CD4-positive, alpha-beta T cell treated with Interleukin-15 for 4 hours (primary cell): ENCODE measurements at places on chromosomes 5 and 9.

GRCh38 chr9:4464911-4465513 is 25.3 kb upstream of the SLC1A1 start:
- DNase-seq: no peak

DNA sequence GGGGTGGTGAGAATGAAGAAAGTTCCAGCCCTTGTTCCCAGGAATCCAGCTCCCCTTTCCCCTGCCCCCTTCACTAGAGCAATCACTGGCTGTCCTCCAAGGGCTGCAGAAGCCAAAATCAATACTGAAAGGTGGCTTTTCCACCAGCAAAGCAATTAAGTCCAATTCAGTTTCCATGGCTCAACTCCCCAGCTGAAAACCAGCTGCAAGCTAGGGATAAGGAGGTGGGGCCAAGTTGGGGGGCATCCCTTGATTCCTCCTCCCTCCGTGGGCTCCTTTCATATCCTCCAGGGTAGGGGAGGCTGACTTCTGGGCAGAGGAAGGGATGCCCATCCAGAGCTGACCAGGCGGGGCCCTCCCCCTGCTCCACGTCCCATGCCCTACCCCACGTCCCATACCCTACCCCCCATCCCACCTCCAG is 22.7 kb downstream of the CAMK2A start:
- no peak for DNase-seq

DNA sequence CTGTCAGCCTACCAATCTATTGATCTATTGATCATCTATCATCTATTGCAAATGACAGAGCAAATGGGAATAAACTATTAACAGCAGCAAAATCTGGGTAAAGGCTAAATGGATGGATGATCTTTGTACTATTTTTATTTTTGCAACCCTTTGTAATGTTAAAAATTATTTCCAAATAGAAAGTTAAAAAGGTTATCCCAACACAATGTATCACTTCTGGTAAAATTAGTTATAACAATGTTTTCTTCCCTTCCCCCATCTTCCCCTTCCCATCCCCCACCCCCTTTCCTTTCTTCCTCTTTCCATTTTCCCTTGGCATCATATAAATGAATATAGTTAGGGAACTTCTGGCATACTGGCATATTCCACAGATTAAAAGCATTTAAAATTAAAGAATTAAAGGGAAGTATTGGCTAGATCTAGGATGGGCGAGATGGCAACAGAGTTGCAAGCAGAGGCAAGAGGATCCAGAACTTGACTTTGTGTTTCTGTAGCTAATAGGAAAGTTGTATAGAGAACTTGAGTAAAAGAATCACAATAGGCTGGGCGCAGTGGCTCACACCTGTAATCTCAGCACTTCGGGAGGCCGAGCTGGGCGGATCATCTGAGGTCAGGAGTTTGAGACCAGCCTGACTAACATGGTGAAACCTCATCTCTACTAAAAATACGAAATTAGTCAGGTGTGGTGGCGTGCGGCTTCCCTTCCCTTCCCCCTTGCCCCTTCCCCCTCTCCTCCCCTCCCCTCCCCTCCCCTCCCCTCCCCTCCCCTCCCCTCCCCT is 66.6 kb upstream of the TAF11L2 start:
- DNase-seq: no peak

- DNase-seq: no peak
Observed at GRCh38 chr5:85052826-85053225, 668.1 kb upstream of the EDIL3 start.

- DNase-seq: no peak
Observed at GRCh38 chr5:109532773-109533364, 123.1 kb upstream of the PJA2 start.

DNA sequence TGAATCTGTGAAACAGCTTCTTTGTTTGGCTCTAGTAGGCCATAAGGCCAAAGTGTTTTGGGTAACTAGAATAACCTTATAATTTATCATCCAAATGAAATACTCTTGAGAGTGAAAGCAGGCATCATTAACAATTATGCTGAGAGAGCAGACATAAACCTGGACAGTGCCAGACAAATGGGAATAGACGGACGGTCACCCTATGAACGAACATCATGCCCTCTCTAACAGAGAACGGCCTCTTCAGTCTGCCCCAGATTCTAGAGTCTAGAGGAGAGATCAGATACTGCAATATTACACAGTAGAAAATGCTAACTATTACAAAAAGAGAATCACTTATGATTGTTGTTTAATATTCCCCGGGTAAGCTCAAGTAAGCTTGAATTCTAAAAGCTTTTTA is 68.5 kb downstream of the APBA1 start:
- DNase-seq: no peak

DNA sequence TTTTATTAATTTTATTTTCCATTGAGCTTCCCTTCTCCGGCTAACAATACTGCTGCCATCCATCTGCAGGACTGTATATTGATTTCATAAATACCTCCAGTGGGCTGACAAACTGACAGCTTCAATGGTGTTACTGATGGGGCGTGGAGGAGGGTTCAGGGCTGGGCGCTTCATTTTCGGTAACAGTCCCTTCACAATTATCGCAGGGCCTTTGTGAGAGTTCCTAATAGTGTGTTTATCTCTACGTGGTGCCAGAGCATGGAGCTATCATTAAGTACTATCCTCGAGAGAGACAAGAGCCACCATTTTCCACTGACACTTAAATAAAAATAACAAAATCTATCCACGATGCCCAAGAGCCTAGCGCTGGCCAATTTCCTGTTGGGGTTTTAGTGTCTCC is 307.0 kb upstream of the PANK3 start:
- DNase-seq: no peak

- DNase-seq: no peak
Observed at GRCh38 chr5:112122353-112122752, 296.7 kb downstream of the EPB41L4A start.

- no peak for DNase-seq
Observed at GRCh38 chr5:6378766-6379103, 388 bp upstream of the MED10 start.

DNA sequence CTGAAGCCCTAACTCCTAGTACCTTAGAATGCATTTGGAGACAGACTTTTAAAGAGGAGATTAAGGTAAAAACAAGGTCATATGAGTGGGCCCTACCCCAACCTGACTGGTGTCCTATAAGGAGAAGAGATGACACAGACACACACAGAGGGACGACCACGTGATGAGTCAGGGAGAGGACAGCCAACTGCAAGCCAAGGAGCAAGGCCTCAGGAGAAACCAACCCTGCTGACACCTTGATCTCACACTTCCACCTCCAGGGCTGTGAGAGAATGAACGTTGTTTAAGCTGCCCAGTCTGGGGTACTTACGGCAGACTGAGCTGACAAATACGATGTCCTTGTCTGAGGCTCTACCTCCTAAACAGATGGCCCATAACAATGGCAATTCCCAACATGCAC is 93.6 kb downstream of the ROR2 start:
- DNase-seq: no peak

DNA sequence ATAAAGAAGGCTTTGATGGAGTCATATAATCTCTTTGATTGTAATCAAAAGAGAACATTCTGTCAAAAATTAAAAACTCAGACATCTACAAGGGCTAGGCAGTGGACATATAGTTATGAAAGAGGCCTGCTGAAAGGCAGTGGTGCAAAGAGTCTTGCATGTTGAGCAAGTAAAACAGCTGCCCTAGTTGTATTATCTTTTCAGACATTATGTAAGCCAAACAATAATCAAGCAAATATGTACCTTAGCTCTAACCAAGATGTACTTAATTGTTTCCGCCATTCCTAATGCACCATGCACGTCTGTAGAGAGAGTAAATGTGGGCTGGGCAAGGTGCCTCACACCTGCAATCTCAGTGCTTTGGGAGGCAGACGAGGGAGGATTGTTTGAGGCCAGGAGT is 14.3 kb downstream of the GAPT start:
- DNase-seq: no peak

GRCh38 chr5:131997026-131997726 is 14.3 kb downstream of the ACSL6 start:
- no peak for DNase-seq

- DNase-seq: no peak
Observed at GRCh38 chr9:137217276-137218211, 4.5 kb downstream of the RNF208 start.

GRCh38 chr9:37792122-37792521 is 7.3 kb upstream of the EXOSC3 start:
- no peak for DNase-seq

GRCh38 chr5:55691265-55692105 is 20.6 kb downstream of the SLC38A9 start:
- peak; percentile 48 for DNase-seq

- DNase-seq: peak; percentile 3
Observed at GRCh38 chr9:69877852-69878514, 57.4 kb downstream of the CFAP95 start.

GRCh38 chr9:92328225-92328624 is 2.5 kb downstream of the CENPP start:
- DNase-seq: no peak

DNA sequence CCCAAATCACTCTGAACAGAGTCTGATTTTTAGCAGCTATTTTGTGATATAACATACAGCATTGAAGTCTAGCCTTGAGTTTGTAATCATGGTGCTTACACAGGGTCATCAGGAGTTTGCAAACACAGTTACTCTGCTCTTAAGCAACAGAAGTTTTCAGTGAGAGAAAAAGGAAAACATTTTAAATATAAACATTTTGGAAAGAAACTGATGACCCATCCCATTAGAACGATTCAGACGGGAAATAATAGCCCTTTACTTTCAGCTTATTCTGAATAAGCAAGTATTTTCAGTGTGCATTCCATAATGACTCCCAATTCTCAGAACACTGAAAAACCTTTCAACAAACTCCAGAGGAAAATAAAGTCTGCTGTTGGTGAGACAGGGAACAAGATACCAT is 46.7 kb upstream of the TMC1 start:
- no peak for DNase-seq

DNA sequence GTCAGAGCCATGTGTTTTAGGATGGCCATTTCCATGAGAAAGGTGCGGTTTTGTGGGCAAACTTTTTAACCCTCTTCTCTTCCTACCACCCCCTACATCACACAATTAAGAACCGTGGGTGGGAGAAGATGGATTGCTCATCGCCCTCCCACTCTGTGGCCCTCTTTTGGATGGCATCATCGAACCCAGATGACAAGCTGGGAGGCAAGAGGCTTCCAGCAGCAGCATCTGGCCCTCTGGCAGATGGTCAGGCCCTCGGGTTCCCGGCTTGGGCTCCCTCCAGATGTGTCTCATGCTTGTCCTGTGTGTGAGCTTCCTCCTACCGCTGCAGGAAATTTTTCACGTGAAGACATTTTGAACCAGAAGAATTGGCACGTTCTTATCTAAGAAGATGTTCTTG is 199.9 kb downstream of the EBF1 start:
- DNase-seq: no peak

DNA sequence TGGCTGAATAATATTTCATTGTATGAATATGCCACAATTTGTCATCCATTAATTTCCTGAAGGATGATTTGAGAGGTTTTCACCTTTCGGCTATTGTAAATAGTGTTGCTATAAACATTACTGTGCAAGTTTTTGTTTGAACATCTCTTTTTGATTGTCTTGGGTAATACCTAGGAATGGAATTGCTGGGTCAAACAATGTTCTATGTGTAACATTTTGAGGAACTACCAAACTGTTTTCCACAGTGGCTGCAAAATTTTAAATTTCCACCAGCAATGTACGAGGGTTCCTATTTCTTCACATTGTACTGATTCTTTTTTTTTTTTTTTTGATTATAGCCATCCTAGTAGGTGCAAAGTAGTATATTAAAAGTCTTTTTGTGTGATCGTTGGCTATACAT is 63.8 kb upstream of the ANKH start:
- no peak for DNase-seq

DNA sequence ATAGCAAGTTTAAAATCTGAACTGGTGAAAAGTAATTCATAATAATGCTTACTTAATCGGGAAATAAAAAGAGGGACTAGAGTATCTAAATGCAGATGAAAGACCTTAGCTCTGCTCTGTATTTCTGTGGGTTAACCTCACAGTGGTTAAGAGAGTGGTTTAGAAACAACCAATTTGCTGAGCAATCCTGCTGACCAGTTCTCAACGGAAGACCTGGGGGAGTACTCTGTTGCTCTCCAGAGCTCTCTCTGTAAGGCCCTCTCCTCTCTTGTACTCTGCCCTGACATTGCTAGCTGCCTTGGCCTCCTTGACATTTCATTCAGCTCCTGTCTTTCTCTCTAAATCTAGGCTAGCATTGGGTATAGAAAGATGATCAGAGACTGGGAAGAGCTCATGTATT is 1186.6 kb upstream of the SEMA6A start:
- DNase-seq: no peak

DNA sequence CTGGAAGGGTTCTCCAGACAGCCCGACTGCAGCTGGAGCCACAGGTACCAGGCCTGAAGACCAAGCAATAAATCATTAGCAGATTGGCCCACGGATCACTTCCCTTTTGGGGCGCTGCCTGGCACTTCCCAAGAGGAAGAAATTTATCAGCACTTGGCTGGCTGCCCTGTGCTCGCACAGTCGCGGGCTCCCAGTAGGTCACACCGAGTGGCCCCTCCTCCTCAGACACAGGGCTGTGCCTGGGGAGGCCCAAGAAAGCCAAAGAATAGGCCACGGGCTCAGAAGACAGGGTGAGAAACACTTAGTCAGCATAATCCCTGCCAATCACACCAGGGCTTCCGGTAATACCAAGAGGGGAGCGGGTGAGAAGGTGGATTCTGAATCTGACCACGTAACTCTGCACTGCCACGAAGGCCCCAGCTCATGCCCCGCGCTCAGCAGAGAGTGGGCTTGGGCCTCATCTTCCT is 115.7 kb upstream of the MSX2 start:
- DNase-seq: no peak

DNA sequence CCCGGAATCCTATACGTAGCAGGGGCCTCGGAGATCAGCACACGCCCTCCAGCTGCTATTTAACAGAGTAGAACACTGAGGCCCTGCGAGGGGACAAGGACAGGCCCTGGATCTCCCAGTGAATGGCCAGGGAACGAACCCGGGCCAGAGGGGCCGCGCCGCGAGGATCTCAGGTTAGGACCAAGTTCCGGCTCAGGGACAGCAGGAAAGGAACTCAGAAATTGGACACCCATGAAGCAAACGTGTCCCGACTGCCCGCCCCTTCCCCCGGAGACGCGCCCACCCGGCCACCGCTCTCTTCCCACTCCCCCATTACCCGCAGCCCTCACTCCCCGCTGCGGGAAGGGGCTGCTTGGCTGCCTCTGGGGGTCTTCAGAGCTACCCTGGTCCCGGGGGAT is 1.0 kb upstream of the FOXE1 start:
- no peak for DNase-seq

DNA sequence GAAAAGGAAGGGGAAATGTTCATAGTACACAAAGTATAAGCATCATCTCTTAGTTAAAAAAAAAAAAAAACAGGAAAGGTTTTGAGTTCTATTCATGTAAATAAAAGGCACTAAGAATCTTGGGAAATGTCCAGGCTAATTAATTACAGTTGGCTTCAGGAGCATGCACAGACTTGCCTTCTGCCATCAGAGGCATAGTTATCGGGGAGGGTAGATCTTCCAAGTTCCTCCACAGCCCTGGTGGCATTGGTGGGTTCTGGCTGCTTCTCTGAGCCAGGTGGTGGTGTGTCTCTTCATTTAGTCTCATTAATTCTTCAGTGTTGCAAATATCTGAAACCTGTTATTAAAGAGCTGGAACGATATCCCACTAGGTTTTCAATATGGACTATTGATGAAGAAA is 85.2 kb downstream of the TMEM252 start:
- DNase-seq: no peak
